ENCODE measurements at places on chromosomes 4 and X. TPM values are rescaled to one million over a fixed set of nuclear protein-coding genes. Genes with fewer than 3 reads are reported as not detected.

The AVPR2 gene
- total RNA-seq = 0.06 TPM

The GABRG1 gene
- total RNA-seq = not detected

The SHROOM2 gene
- total RNA-seq = 0.97 TPM

The ARMCX1 gene
- total RNA-seq = 0.57 TPM

The STAP1 gene
- not detected for total RNA-seq

The CT45A5 gene
- total RNA-seq = 0.08 TPM

The PCDH10 gene
- total RNA-seq = 0.11 TPM
